ENCODE measurements at places on chromosomes 11 and 22.

GRCh38 chr11:23727794-23728193, 769.1 kb upstream of the LUZP2 start:
- DNase-seq, result no peak

DNA sequence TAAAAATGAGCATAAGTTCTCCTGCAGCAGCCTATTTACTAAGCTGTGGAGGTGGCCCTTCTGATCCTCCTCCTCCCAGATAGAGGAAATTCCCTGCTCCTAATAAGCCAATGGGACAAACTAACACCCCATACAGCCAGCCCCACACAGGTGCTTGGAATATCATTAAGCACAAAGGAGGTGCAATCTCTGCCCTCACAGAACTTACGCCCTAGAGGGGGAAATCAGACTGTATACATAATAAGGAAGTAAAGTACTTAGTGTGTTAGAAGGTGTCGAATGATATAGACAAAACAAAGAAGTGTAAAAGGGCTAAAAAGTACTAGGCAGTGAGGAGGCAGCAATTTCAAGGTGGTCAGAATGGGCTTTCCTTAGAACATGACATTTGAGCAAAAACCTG, 5.8 kb downstream of the MS4A12 start:
- DNase-seq, result no peak

GRCh38 chr11:62931499-62932278, 10.5 kb upstream of the CHRM1 start:
- no peak for DNase-seq

- DNase-seq, result no peak
These were observed 18.4 kb downstream of the CYP2R1 start for GRCh38 chr11:14873632-14874031.

DNA sequence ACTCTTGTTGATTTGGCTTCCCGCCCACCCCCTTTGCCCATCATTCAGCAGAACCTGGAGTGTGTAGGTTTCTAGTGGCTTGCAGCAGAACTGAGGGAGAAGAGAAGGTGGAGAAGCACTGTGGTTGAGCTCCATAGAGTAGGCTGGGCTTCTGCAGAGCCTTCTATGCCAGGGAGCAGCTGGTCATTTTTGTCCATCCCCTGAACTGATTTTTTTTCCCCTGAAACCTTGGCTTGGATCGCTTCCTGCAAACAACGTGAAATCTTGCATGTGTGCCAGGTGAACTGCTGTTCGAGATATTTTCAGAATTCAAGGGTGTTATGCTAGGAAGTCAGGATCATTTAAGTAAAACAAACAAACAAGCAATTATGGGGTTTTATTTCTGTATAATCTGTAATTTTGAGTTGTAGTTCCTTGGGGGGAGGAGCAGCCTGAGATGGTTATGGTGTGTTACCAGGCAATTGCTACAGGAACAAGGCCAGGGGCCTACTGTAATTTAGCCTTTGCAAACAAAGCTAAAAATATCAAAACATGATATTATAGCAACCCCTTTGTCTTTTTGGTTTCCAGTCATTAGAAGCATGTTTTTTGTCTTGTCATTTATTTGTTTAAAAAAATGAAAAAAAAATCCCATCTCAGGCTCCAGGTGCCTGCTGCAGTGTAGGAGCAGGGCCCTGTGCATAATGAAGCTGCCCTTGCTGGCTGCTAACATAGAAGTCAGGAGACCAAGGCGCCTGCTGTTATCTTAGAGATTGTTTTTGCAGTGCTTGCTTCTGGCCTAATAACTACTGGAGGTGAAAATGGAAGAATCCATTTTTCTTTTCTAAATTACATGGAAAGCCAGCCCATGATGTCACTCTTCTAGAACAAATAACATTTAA, 152.4 kb upstream of the TTC12 start:
- DNase-seq, result no peak

DNA sequence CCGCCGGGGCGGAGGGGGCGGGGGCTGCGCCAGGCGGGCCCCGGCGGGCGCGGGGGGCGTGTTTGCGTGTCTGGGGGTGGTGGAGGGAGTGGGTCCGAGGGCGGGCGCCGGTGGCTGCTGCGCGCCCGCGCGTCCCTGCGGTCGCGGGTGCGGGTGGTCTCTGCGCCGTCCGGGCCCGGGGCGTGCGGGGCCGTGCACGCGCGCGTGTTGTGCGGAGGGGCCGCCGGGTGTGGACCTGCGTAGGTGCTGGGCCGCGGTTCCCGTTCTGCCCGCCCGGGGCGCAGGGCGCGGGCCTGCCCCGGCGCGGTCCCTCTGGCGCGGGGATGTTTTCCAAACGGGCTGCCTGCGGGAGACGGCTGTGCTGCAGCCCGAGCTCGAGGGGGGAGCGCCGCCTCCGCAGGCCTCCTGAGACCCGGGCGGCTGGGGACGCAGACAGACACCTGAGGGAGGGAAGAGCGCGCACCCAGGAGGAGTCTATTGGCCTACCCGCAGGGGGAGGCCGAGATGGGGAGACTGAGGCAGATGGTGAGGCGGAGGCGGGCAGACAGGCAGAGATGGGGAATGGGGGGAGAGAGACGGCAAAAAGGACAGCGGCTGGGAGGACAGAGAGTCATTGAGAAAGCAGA, 442 bp downstream of the PELI3 start:
- DNase-seq, result no peak

- no peak for DNase-seq
These were observed 86.4 kb upstream of the B3GNT6 start for GRCh38 chr11:76947800-76948199.
